ENCODE measurements at places on chromosomes 7 and 10. TPM values are rescaled to one million over a fixed set of nuclear protein-coding genes. Genes with fewer than 3 reads are reported as not detected.
A peak's percentile ranks its signal among the peaks of the same experiment; 100 is the strongest.

The MSMB gene
- not detected for total RNA-seq

DNA sequence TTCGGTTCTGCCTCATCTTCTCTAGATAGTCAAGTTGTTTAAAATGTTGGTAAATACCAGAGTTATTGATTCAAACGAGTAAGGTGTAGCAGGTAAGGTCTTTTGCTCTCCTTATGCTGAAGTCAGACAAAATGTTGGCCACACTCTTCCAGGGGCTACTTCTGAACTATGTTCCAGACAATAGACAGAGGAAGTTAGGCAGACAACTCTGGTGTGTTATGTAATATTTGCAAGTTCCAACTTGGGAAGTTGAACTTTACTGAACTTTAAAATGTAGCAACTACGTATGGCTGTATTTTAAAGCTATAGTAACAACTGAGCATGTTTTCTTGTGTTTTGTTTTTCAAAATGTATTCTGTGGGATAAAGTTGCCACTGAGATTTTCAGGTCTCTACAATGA, 125.7 kb upstream of the NEBL start:
- H3K4me3 ChIP-seq = no peak overlapping the region
- H3K27ac ChIP-seq = no peak overlapping the region

- no peak overlapping the region for H3K4me3 ChIP-seq
- H3K27ac ChIP-seq = no peak overlapping the region
- no peaks in the 10 kb centered on the region for H3K4me1 ChIP-seq
- no peaks in the 10 kb centered on the region for H3K36me3 ChIP-seq
- no peaks in the 10 kb centered on the region for H3K27me3 ChIP-seq
Observed at GRCh38 chr10:23793577-23793976, 354.7 kb downstream of the OTUD1 start.

- no peak for DNase-seq
- no peak overlapping the region for H3K4me3 ChIP-seq
- no peaks in the 10 kb centered on the region for H3K27me3 ChIP-seq
- H3K4me1 ChIP-seq = no peaks in the 10 kb centered on the region
- no peak overlapping the region for H3K27ac ChIP-seq
Observed at GRCh38 chr7:90425376-90425775, 22.1 kb downstream of the CLDN12 start.

DNA sequence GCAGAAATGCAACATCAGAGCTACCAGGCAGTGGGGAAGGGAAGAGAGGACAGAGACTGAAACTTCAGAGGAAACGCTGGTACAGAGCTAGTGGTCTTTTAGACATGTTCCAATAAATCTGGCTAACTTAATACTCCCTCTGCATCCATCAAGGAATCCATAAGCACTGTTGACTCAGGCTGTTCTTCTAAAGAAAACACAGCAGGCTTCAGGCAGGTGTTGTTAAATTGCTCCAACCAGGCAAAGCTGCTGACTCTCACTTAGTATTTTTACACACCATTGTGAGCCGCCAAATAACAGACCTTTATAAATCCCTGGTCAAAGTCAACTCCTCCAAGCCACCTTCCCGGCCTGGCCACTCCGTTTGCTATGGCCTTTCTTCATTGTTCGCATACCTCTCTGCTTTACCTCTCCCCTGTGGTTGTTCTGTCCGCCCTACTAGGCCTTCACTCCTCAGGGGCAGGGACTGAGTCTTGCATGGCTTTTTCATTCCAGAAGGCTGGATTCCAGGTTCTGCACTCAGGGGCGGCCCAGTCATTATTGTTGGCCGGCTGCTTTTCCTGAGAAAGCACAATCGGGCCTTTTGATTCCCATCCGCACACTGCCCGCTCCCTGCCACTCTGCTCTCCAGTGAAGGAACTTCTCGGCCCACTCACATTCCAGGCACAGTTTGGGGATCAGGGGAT, 18.4 kb downstream of the CREB3L2 start:
- H3K27me3 ChIP-seq = no peaks in the 10 kb centered on the region
- peaks cover 82% of the 10 kb centered on the region for H3K4me1 ChIP-seq
- H3K4me3 ChIP-seq = no peak overlapping the region
- H3K36me3 ChIP-seq = no peaks in the 10 kb centered on the region
- H3K27ac ChIP-seq = peak overlapping the region; percentile 91

The SERPINE1 gene
- total RNA-seq = 9.7 TPM

The AGAP9 gene
- 9.4 TPM for total RNA-seq

DNA sequence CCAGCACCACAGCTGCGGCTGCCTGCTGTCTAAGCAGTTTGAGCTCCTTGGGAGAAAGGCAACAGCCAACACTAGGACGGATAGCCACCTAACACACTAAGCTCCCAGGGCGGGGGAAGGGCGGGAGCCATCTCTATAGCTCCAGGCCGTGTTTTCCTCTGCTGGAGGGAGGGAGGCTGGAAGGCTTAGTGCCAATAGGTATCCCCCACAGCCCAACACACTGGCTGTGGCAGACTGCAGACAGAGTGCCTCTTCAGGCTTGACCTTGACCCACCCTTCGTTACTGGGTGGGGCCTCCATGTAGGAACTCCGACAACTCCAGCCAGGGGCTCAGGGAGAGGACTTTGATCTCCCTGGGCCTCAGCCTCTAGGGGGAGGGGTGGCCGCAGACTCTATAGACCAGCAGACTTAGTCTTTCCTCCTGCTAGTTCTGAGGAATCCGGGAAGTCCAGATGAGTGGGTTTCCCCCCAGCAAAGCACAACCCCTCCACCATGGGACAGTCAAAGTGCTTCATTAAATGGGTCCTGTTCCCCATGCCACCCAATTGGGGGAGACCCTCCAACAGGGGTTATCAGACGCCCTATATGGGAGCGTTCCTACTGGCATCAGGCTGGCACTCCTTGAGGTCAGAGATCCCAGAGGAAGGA, 314.4 kb upstream of the MKI67 start:
- H3K36me3 ChIP-seq = no peaks in the 10 kb centered on the region
- H3K27ac ChIP-seq = no peak overlapping the region
- no peak for DNase-seq
- no peaks in the 10 kb centered on the region for H3K27me3 ChIP-seq
- no peak overlapping the region for H3K4me3 ChIP-seq

The RTKN2 gene
- total RNA-seq = 1.6 TPM

The NKX6-2 gene
- total RNA-seq = not detected

GRCh38 chr10:19245889-19246752, 197.5 kb downstream of the MALRD1 start:
- no peaks in the 10 kb centered on the region for H3K4me1 ChIP-seq
- H3K27me3 ChIP-seq = no peaks in the 10 kb centered on the region
- no peaks in the 10 kb centered on the region for H3K36me3 ChIP-seq
- H3K4me3 ChIP-seq = no peak overlapping the region
- DNase-seq = no peak

DNA sequence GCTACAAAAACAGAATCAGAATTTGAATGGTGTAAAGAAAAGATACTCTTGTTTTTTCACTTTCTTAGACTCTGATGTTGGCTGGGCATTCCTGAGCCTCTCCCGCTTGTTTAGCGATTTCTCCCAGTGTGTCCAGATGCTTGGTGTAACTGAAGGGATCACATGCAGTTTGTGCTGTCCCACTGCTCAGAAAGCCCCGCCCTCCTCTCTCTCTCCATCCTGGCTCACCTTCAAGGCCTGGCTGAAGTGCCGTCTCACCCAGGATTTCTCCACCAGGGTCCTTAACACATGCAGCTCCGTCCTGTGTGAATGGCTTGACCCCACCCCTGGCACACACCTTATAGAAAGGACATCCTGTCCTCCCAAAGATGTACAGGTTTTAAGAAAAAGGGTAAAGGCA, 437.1 kb downstream of the LRMDA start:
- no peak overlapping the region for H3K27ac ChIP-seq
- no peak overlapping the region for H3K4me3 ChIP-seq
- H3K4me1 ChIP-seq = no peaks in the 10 kb centered on the region
- DNase-seq = peak; percentile 65

DNA sequence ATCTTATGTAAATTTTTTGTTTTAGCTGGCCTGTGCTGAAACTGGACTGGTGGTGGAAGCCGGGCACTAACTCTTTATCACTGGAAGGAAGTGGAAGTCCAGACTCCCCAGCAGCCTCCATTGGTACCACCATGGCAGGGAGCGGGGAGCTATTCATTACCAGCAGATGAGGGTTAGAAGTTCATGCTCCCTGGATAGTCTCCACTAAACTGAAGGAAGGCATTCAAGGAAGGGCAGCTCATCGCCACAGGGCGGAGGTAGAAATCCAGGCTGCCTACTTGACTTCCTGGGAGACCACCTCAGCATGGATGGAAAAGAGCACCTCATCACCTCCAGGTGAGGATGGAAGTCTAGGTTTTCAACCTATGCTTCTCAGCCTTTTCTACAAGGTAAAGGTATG, 130.9 kb downstream of the SLC16A9 start:
- no peak for DNase-seq
- H3K27ac ChIP-seq = no peak overlapping the region
- H3K4me1 ChIP-seq = no peaks in the 10 kb centered on the region
- H3K4me3 ChIP-seq = no peak overlapping the region
- H3K27me3 ChIP-seq = no peaks in the 10 kb centered on the region

DNA sequence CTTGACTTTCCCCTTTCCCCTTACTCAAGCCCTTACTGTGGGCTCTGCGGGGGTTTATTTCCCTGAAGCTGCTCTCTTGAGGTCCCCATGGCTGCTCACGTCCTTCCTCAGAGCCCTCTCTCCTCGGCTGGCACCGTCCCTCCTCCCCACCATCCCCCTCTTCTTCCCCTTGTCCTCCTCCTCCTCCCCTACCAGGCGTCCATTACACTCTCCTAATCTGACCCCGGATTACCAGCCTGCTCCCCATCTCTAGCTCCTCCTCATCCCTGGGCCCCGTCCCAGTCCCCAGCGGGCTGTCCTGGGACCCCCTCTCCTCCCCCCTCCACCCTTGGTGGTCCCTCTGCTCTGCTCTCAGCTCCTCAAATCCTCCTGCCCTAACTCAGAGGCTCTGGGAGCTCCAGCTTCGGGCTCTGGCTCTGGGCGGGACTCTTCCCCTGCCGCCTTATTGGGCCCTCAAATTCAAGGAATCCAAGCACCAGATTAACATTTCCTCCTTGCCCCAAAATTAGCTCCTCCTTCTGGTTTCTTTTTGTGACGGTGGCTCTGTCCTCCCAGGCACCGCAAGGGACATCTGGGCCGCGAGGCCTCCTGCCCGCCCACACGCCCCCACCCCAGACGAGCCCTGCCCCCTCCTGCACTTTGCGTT, 48.5 kb upstream of the LEP start:
- DNase-seq = no peak
- H3K27ac ChIP-seq = no peak overlapping the region
- peaks cover 9% of the 10 kb centered on the region for H3K27me3 ChIP-seq
- no peaks in the 10 kb centered on the region for H3K36me3 ChIP-seq
- H3K4me1 ChIP-seq = no peaks in the 10 kb centered on the region
- H3K4me3 ChIP-seq = no peak overlapping the region

The RNF133 gene
- total RNA-seq = 2.3 TPM

- H3K36me3 ChIP-seq = no peaks in the 10 kb centered on the region
- no peak overlapping the region for H3K27ac ChIP-seq
- no peak for DNase-seq
- H3K4me3 ChIP-seq = no peak overlapping the region
Observed at GRCh38 chr10:103603382-103603781, 109.9 kb downstream of the NEURL1 start.

DNA sequence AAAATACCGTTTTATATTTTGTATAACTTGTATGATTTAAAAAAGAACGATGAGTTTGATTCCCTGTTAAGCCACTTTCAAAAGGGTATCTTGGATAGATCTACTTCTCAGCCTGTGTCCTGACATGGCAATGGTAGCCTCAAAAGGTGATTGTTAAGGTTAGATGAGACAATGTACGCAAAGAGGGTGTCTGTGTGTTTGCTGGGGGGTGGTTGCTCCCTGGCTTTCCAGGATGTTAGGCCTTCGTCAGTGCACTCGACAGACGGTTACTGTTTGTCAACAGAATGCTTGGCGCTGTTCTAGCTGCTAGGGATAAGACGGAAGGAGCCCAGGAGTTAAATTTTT, 90.3 kb downstream of the NEURL1 start:
- H3K4me1 ChIP-seq = peaks cover 8% of the 10 kb centered on the region
- no peak overlapping the region for H3K27ac ChIP-seq
- H3K4me3 ChIP-seq = no peak overlapping the region
- no peak for DNase-seq

The CALHM1 gene
- not detected for total RNA-seq

- no peak overlapping the region for H3K27ac ChIP-seq
- H3K4me1 ChIP-seq = no peaks in the 10 kb centered on the region
- no peaks in the 10 kb centered on the region for H3K27me3 ChIP-seq
- DNase-seq = no peak
- no peak overlapping the region for H3K4me3 ChIP-seq
Observed at GRCh38 chr7:12557282-12557681, 13.2 kb upstream of the SCIN start.
